ENCODE measurements at places on chromosomes 12 and 14.

- no peak overlapping the region for H3K4me3 ChIP-seq
- H3K27ac ChIP-seq: no peak overlapping the region
Measured at GRCh38 chr14:94361682-94362081, 26.7 kb downstream of the SERPINA1 start.

DNA sequence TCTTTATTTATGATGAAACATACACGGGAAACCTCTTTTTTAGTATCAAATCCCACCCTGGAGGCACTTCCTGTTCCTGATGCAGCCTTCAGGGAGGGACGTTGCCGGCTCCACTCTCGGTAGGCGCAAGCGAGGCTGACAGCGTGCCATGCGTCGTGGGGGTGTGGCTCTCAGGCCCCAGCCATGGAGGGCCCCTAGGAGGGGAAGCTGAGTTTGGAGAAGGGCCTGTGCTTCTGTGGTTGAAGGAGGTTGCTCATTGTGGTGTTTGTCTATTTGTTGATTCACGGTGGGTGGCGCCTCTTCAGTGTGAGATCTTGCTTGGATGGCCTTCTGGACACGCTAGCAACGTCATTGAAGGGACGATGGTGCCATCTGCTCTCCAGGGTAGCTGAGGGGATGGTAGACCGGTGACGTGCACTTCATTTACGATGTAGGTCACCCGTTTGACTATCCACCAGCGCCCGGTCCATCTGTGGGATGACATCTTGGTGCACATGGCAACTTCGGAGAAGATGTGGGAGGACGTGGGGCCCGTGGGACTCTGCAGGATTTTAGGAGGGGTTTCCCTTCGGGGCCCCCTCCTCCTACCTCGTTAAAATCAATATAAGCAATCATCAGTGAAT, 126.3 kb upstream of the RTL1 start:
- H3K36me3 ChIP-seq: no peaks in the 10 kb centered on the region
- no peak overlapping the region for H3K27ac ChIP-seq
- no peaks in the 10 kb centered on the region for H3K27me3 ChIP-seq
- no peak overlapping the region for H3K4me3 ChIP-seq
- DNase-seq: no peak

DNA sequence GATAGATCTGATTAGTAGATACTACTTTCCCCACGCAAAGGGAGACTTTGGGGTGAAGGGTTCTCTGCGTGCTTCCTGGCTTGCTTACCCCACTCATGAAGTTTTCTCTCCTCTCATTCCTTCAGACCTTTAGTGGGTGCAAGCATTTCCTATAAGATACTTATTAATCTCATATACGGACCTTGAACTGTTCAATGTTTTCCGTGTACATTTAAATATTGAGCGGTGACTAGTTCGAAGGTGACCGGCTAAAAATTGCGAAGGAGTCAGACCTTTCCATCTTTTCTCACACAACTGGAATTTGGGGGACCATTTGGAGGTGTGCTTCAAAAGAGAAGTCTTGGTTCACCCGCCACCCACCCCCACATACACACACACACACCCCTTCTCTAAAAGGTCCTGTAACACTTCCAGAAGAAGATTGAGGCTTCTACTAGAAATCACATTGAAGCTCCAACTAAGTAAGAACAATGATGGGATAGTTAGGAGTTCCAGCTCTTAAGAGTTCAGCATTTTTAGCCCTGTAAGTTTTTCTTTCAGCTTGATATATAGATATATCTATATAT, 6.1 kb upstream of the FOXG1 start:
- H3K27ac ChIP-seq: no peak overlapping the region
- H3K4me1 ChIP-seq: no peaks in the 10 kb centered on the region
- no peak overlapping the region for H3K4me3 ChIP-seq
- DNase-seq: no peak

GRCh38 chr12:15629108-15629507, 160.1 kb downstream of the EPS8 start:
- no peak overlapping the region for H3K27ac ChIP-seq
- H3K36me3 ChIP-seq: no peaks in the 10 kb centered on the region
- peaks cover 4% of the 10 kb centered on the region for H3K27me3 ChIP-seq
- no peaks in the 10 kb centered on the region for H3K4me1 ChIP-seq
- no peak overlapping the region for H3K4me3 ChIP-seq
- no peak for DNase-seq

GRCh38 chr14:80047761-80048160, 163.5 kb downstream of the DIO2 start:
- no peaks in the 10 kb centered on the region for H3K27me3 ChIP-seq
- no peak overlapping the region for H3K27ac ChIP-seq
- H3K36me3 ChIP-seq: no peaks in the 10 kb centered on the region
- no peak for DNase-seq
- H3K4me1 ChIP-seq: no peaks in the 10 kb centered on the region

DNA sequence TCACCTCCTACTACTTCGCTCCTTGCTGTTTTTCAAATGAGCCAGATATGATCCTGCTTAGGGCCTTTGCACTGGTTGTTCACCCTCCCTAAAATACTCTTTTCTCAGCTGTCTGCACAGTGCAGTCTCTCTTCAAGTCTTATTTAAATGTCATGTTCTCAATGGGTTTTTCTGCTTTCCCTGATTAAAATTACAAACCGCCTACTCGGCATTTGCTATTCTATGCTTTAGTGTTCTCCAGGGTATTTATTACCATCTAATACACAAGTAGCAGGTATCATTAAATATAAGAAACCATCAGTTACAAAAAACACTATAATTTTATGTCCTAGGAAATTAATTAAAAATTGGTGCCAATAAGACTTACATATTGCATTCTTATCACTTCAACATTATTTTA, 108.0 kb upstream of the TMTC1 start:
- no peaks in the 10 kb centered on the region for H3K27me3 ChIP-seq
- DNase-seq: no peak
- no peak overlapping the region for H3K27ac ChIP-seq
- H3K36me3 ChIP-seq: no peaks in the 10 kb centered on the region

Measured in activated T-helper 2 cell treated with anti-CD3 and anti-CD28 coated beads, Interferon-gamma antibody, Interleukin-2, Interleukin-4, amounts not matched to agents 10 μg/mL and 5 μg/mL and 100 μg/mL, durations not matched to agents 14 hours and 24 hours and 36 hours (primary cell).